Stimulated activated CD4-positive, alpha-beta T cell treated with anti-CD3 and anti-CD28 coated beads, Interleukin-1b, Interleukin-23, amount 100 ng/mL, for 1 hour (primary cell): ENCODE measurements at places on chromosomes 4 and X.

DNA sequence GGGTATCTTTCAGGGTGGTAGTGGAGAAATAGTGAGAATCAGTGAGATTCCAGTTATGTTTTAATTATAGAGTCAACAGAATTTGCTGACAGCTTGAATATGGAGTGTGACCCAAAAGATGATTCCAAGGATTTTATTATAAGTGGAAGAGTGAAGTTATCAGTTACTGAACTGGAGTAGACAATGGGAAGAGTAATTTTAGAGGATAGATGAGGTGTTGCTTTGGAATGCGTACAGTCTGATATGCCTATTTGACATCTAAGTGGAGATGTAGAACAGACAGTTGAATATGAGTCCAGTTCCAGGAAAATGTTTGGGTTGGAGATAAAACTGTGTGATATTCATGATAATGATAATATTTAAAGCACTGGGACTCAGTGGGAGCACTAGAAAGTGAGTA is 174.2 kb downstream of the MAPK10 start:
- no peak for DNase-seq

- no peak for DNase-seq
Observed at GRCh38 chrX:112877771-112878173, 37.1 kb upstream of the AMOT start.

DNA sequence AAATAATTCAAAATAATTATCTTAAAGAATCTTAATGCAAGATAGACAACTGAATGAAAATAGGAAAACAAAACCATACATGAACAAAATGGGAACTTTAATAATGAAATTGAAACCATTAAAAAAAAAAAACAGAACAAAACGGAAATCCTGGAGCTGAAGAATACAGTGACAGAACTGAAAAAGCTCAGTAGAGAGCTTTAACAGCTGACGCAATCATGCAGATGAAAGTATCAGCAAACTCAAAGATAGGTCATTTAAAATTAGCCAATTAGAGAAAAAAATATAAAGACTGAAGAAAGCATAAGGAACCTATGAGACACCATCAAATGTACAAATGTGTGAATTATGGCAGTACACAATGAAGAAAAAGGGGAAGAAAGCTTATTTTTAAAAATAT is 18.8 kb downstream of the SLC25A31 start:
- DNase-seq = no peak

GRCh38 chrX:65668377-65669310 is 1.2 kb downstream of the MSN start:
- no peak for DNase-seq

- DNase-seq = no peak
Observed at GRCh38 chr4:33996075-33996718, 2248.1 kb downstream of the ARAP2 start.

DNA sequence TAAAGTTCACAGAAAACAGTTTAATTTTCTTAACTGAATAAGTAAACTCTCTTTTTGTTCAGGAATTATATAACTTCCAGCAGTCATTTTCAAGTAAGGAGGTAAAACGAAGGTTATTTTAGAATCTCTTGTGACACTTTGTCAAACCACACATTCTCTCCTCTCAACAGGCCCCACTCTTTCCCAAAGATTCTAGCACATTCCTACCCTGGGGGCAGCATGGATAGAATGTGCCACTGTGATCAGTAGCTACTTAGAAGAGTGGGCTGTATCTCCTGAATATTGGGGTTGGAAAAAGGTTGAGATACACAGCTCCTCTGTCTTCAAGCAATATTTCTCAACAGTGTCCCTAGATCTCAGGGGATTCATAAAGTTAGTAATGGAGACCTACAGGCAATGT is 157.6 kb downstream of the EMCN start:
- DNase-seq = no peak

DNA sequence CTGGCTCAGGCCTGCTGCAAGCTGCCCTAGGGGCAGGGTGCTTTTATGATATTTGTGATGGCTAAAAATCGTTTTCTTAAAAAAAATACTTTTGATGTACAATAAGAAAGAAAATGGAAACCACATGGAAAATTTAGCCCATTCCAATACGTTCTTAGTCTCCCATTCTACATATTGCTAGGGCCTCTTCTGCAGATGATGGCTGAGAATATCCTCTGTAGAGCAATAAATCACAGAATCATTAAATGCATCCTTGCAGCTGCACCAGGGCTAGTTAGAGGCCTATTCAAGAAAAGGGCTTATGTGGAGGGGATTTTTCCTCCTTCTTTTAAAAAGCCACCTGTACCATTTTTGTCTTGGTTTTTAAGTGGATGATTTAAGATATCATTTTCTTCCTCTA is 97.6 kb upstream of the C1GALT1C1 start:
- DNase-seq = no peak

GRCh38 chrX:40111868-40112267 is 14.1 kb upstream of the BCOR start:
- no peak for DNase-seq

GRCh38 chrX:129961180-129962083 is 21.0 kb upstream of the BCORL1 start:
- no peak for DNase-seq

- no peak for DNase-seq
Observed at GRCh38 chr4:110543577-110543976, 67.6 kb downstream of the ENPEP start.

DNA sequence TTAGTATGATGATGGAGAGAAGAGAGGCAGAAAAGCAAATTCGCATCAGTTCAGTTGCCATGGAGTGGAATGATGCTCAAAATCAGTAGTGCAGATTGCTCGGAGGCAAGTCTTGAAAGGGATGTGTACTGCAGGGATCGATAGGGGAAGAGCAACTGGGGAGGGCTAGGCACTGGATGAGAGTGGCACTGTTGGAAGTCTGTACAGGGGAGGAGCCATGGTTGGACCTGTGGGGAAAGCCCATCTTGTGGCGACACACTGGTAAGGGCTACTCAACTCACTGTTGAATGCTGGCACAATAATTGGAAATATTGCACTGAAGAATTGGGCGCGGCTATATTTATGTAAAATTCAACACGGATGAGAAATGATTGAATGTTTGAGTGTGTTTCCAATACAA is 1.2 kb downstream of the RAB9B start:
- no peak for DNase-seq

DNA sequence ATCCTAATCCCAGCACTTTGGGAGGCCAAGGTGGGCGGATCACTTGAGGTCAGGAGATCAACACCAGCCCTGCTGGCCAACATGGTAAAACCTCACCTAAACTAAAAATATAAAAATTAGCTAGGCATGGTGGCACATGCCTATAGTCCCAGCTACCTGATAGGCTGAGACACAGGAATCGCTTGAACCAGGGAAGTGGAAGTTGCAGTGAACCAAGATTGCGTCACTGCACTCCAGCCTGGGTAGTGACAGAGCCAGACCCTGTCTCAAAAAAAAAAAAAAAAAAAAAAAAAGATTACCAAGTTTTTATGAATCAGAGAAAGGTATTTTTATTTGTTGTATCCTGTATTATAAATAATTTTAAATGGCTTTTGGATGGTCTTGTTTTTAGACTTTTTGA is 15.1 kb downstream of the TRAPPC11 start:
- no peak for DNase-seq

GRCh38 chr4:7394681-7395451 is 39.9 kb downstream of the PSAPL1 start:
- DNase-seq = no peak

GRCh38 chr4:122728856-122729255 is 3.6 kb upstream of the BBS12 start:
- no peak for DNase-seq

DNA sequence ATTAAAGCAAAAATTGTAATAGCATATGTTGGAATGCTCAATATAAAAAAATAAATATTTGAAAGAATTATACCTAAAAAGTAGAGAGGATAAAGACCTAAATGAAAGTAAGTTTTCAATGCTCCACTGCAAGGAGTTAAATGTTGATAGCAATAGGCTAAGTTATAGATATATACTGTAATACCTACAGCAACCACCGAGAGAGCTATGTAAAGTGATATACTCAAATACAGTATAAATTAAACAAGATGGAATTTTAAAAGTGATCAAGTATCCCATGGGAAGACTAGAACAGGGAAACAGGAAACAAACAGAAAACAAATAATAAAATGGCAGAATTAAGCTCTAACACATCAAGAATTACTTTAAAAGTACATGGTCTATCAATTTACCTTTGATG is 73.9 kb downstream of the CASP3 start:
- no peak for DNase-seq

GRCh38 chr4:74975848-74976824 is 43.2 kb downstream of the PARM1 start:
- no peak for DNase-seq

DNA sequence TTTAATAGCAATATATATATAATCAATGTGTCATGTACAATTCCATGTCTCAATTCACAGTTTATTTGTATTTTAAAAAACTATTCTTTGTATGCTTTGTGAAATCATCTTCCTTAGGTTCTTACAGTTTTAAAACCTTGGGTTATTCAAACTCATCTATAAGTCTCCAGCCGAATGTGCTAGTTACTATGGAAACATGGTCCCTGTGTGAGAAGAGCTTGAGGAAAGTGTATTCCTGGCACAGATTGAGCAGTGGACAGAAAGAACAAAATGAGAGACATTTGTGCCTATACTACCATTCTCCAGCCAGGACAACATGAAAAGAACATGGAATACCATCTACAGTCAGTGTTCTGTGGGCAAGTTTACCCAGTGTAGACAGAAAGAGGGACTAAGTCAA is 103.4 kb downstream of the EFHC2 start:
- DNase-seq = no peak

DNA sequence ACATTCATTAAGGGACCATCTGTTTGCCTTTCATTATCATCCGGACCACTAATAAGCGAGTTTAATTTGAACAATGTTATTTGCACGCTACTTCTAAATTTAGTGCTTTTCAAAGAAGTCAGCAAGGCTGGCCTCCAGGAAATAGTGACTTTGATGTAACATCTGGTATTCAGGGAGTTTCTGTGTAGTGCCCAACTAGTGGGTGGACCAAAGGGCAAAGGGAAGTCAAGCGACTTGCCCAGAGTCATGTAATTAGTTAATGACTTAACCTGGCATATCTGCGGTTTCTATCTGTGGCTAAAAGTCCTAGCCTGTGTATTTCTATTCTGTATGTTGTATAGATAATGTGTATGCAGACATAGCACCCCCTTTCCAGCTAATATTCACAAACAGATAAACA is 56.3 kb upstream of the LCORL start:
- DNase-seq = no peak

DNA sequence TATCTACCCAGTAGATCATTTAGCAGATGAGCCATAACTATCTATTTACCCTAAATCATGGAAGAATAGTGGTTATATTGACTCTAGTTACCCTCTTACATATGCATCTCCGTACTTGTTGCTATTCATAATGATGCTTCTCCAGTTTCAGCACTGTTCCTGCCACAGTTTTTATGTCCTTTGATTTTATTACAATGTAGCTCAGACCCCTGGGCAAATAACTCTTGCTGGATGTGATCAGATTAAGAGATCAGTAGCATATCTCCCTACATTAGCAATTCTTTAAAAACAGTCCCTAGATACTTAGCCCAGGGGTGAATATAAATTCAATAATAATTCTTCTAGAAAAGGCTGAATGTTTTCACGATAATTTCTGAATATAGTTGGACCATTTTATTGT is 696.5 kb downstream of the ADGRL3 start:
- no peak for DNase-seq

DNA sequence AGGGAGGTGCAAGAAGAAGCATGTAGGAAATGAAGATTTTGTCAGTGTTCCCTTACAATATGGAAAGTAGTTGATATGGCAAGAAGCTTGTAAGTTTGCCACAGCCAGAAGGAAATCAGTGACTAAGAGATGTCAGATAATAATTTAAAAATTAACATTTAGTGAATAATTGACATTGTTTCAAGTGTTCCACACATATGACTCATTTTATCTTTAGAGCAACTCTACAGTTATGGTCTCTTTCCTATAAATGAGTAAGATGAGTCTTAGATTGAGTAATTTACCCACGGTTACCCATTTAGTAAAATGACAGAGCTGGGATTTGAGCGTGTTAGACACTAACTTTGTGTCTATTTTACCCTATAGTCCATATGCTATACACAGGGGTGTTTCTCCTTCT is 300.3 kb upstream of the IRS4 start:
- no peak for DNase-seq

GRCh38 chr4:139814323-139815015 is 148.8 kb downstream of the MGST2 start:
- no peak for DNase-seq

GRCh38 chrX:22296871-22297270 is 24.2 kb downstream of the CBLL2 start:
- no peak for DNase-seq

- no peak for DNase-seq
Observed at GRCh38 chrX:150857453-150857852, 41.0 kb downstream of the CD99L2 start.

DNA sequence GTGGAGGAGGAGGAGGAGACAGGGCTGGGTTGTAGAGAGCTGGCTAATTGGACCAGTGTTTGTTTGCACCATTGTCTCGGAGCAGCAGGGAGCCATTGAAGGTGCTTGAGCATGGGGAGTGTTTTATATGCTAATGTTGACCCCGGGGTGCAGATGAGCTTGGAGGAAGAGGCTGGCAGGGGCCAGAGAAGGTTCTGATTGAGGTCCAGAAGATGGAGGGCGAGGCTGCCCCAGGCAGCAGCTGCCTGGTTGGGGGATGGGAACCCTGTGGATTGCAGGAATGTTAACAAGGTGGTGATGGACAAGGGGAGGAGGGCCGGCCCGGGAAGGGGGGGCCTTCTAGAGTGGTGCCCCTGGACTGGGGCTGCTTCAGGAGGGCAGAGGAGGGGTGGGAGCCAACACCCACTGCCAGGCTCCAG is 18.0 kb downstream of the DOK7 start:
- no peak for DNase-seq

DNA sequence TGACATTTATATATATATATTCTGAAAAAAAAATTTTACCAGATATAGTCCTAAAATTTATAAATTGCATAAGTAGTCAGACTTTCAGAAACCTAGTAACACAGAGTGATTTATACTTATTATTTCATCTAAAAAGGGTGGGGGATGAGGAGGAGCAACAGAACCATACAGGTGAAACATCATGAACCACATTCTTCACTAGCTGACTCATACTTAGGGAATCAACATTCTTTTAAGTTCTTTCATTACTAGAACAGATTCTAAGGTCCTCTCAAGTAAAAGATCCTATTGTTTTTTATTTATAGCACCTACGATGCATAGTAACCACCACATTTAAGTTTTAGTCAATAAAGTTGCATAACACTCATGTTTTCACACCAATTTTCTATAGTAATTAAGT is 166.1 kb downstream of the LRBA start:
- DNase-seq = no peak

GRCh38 chrX:119042040-119042439 is 30.8 kb upstream of the CT47C1 start:
- DNase-seq = no peak

- no peak for DNase-seq
Observed at GRCh38 chrX:47558436-47558835, 2.6 kb upstream of the ARAF start.
